ENCODE measurements at places on chromosomes 4 and X.
A peak's percentile ranks its signal among the peaks of the same experiment; 100 is the strongest.

DNA sequence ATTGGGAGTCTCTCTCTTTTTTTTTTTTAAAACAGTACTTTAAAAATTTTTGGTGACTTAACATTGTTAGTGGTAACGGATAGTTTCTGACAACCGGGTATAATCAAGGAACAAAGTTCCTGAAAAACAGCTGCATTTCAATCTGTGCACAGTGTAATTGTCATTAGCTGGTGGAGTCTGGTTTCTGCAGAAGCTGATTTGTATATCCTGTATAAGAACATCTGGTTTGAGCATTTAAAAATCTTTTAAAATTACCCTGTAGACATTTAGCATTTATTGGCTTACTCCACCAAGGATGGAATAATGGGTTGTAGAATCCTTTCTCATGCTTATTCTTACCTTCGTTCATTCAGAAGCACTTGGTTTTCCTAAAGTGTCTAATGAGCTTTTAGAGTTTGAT, 11.2 kb downstream of the JADE1 start:
- no peak for DNase-seq

DNA sequence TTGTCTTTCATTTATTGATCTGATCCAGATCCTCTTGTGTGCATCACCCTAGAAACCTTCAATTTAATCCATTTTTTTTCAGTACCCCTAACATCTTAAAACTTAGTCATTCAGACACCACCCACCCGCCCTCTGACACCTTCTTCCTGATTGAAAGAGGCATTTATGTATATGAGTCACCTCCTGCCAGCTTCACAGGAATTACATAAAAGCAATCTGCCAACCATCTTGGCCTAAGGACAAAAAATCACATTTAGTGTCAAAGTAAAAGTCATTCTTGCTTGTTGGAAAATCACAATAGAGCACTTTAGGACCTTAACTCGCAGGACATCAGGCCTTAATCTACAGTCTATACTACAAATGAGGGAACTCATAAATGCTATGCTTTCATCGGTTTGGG, 52.1 kb downstream of the NDST3 start:
- DNase-seq = no peak

DNA sequence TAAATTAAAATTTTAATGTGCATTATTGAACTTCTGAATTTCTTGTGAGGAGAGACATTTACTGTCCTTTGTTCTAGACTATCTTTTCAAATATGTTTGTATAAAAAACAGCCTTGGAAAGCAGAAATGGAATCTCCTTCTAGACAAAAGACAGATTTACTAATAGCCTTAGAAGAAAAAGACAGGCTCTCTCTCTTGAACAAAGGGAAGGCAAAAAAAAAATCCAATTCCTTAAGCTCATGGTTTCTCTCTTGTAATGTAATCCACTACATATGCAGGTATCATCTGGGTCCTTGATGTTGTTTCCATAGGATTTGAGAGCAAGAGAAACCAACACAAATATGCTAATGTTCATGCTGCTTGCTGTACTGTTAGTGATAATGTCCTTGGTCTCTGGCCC, 106.0 kb downstream of the TBCK start:
- DNase-seq = no peak

GRCh38 chr4:118335324-118335723, 17.5 kb downstream of the PRSS12 start:
- no peak for DNase-seq

DNA sequence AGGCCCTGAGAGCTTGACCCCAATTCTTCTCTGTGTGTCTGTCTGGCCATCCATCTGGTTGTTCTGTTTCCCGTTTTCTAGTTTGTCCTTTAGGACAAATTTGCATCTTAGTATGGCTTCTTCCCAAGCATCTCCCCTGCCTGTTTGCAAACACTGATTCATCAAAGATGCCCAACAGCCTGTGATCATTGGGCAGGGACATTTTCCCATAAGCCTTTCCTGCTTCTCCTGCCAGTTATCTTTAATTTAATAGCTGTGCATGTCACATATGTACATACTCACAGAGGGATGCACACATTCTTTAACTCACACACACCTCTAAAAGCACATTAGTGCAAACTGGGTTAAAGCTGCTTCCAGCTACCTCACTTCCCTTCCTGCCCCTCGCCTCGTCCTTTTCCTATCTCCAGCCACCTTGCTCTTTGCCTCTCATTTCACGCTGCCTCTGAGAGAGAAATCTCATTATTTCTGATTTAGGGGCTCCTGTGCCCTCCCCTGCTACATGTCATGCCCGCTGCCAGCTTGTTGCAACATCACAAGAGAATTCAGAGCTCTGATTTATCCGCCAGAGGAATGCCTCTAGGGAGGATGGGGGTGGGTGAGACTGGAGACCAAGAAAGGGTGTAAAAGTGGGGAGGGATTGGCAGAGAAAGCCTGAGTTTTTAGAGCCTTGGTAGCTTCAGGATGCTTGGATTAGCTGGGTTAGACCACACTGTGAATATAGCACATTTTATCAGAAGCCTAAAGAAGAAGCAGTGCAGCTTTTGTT, 100.6 kb downstream of the NHS start:
- no peak for DNase-seq

DNA sequence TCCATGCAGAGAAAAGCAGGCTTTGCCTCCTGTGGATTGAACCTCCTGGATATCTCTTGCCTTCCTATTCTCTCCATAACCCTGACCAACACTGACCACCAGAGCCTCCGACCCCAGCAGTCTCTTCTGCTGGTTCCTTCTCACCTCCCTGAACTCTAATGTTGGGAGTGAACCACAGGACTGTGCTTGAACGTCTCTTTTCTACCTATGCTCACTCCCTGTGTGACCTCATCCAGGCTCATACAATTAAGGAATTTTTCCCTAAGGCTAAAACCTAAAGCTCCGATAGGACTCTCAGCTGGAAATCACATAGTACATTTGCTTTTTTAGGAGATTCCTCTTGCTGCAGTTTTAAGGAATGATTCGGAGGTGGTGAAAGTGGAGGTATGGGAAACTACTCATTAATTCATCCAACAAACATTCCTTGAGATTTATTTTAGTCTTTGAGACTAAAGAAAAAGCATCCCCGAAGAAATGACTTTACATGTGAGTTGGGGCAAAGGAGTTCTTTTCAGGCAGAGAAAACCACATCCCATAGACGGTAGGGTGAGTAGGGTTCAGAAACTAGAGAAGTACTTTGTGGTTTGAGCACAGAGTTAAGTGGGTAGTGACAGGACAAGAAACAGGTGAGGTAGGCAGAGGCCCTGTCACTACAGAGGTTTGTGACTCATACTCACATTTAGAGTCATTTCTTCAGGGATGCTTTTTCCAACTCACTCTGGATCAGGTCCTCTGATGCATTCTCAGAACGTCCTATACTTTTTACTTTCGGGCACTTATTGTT, 30.8 kb downstream of the NDNF start:
- DNase-seq = no peak

- DNase-seq = no peak
These were observed 135.1 kb upstream of the MSX1 start for GRCh38 chr4:4724321-4724720.

DNA sequence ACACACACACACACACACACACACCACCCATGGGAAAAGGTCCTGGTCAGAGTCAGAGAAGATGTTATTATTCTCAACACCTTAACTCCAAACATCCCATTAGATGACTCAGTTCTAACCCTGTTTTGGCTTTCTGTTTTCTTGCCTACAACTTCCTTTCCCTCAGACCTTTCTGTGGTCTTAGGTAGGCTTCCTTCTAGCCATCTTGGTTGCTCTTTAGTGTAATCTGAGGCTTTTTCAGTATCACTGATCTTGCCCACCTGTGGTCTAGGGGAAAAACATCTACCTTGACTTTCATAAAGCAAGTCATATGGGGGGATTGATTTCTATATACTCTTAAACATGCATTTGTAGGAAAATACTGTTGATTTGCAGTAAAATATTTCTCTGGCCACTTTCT, 56.9 kb downstream of the ATG4A start:
- no peak for DNase-seq

DNA sequence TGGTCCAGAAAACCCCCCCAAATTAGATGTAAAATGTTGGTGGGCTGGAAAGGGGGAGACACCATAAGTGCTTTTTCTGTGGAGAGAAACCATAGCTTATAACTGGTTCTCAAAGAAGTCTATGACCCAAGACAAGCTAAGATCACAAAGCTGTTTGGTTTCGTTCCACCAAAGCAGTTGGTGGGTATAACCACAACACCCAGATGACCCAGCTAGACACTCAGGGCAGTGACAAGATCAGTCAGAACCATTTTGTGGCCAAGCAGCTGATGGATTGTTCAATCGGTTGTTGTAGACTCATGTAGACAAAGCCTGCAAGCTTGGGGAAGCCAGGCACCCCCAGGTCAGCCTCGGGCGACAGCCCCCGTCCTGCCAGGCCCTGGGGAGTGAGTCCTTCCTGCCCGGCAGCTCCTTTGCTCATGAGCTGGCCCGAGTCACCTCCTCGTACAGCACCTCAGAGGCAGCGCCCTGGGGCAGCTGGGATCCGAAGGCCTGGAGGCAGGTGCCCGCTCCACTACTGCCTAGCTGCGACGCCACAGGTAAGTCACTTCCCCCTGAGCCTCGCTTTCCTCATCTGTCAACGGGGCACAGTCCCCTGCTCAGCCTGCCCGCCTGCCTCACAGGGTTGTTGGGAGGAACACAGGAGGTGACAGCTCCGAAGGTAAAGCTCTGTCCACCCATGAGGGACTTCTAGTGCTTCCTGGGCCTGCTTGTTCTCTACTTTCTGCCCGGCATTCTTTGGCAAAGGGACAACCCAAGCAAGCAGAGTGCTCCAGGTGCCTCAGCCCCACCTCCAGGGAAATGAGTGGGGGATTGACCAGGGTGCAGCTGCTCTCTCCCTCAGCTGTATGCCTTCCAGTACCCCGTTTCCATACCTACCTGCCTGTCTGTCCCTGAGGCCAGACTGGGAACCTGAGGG, 65.2 kb upstream of the MTM1 start:
- DNase-seq = no peak

GRCh38 chr4:14807856-14808255, 194.4 kb upstream of the CPEB2 start:
- no peak for DNase-seq

GRCh38 chr4:159723341-159724048, 620.6 kb downstream of the RAPGEF2 start:
- DNase-seq = no peak

GRCh38 chr4:122152711-122153226, 638 bp downstream of the BLTP1 start:
- peak; percentile 86 for DNase-seq

DNA sequence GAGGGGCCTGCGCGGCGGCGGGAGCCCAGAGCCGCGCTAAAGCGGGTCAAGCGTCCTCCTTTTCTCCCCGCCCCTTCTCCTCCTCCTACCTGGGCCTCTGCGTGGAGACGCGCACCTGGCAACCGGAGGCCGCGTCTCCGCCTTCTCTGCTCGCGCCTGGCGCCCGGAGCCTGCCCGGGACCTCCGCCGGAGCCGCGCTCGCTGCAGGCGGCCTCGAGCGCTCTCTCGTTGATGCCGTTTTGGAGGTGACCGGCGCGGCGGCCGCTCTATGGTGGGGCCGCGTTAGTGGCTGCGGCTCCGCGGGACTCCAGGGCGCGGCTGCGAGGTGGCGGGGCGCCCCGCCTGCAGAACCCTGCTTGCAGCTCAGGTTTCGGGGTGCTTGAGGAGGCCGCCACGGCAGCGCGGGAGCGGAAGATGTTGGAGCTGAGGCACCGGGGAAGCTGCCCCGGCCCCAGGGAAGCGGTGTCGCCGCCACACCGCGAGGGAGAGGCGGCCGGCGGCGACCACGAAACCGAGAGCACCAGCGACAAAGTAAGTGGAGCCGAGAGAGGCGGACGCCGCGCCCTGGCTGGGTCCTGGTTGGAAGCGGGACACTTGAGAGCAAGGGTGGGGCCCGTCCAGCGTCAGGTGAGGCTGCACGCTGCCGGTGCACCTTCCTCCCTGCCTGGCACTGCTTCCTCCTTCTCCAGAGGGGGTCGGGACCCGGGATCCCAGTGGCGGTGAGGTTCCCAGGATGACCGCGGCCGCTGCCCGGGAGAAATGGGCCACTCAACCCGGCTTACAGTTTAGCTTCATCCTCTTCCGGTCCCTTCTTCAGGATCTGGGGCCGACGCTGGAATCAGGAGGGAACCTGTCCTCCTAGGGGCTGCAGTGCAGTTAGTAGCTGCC, at the start of gene CDS1:
CDS1 (plus strand) TSS at position 140 of the 888 bp plus-strand sequence; CDS start at position 415, 275 bp downstream.
- no peak for DNase-seq

GRCh38 chrX:119340606-119341205, 58.4 kb upstream of the SLC25A43 start:
- DNase-seq = no peak

DNA sequence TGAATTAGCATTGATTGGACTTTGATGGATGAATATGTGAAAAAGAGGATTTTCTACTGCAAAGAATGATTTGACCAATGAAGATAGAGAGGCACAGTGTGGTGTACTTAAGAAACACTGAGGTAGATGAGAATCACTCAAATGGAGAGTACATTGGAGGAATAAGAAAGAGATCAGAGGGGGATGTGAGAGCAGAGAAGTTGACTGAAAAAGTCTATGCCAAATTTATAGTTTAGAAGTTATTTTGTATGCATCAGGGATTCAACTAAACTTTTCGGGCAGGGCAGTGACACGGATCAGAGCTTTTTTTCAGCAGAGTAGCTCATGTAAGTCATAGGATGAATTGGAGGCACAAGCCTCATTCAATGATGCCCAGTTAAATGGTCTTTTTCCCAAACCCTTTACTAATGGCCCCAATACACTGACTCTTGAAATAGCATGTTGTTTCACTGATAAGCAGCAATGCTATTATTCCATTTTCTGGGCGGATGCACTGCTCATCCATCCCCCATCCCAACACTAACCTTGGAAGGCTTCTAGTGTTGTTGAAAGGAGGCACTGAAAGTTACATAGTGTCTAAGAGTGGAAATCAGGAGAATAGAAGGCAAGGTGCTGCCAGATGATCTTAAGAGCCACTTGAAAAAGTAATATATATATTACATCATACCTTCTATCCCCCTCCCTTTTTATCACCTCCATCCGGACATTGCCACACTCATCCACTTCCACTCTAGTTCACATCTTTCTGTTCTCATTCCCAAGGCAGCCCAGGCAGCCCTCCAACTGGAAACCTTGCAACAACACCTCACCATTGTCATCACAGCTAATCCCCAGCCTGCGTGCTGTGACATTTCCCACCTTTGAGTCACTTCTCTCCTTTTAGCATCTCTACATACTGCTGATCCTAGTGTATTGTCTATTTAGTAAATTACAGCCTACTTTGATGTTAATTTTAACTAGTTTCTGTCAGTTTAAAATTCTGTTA, 46.1 kb downstream of the ARHGAP24 start:
- DNase-seq = no peak

GRCh38 chr4:48093991-48094416, 40.0 kb downstream of the TXK start:
- no peak for DNase-seq

DNA sequence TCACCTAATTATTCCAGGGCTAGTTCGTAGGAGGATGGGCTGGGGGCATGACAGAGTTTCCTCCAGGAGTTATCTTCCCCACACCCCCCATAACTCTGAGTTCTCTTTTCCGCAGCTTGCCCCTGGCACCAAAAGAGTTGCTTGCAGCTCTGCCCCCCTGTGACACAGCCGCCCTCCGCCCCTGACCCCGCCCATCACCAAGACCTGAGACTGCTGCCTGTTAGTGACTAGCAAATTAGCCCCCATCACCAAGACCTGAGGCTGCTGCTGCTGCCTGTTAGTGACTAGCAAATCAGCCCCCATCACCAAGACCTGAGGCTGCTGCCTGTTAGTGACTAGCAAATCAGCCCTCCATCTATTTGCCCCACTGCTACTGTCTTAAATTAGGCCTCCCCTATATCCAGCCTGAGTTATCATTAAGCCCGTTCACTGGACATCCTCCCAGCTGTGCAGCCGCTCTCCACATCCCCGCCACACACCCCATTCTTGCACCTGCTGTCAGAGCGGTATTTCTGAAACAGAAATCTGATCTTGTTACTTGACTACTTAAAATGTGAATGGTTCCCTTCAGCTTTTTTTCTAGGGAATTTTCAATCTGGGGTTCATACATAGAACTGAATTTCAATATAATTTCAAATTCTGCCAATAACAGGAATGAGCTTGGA, 1.5 kb upstream of the PAPSS1 start:
- DNase-seq = no peak

Measured in osteocyte (in vitro differentiated cells).